ENCODE measurements at places on chromosomes 13 and 19.

- DNase-seq = no peak
These were observed 1736.7 kb upstream of the PRR20A start for GRCh38 chr13:55403887-55404487.

DNA sequence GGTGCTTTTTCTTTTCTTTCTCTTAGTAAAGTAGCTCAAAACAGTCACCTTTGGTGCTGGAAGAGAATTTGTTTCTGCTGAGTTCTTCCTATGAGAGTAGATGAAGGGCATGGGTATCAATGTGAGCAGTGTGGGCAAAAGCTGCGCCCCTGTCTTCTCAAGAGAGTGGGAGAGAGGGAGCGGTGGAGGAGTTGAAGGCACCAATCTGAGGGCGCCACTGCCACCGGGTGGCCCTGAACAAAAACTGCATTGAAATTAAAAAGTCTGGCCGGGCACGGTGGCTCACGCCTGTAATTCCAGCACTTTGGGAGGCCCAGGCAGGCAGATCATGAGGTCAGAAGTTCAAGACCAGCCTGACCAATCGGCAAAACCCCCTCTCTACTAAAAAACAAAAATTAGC, 28.7 kb upstream of the EPHX3 start:
- DNase-seq = no peak

- DNase-seq = no peak
These were observed 13.3 kb downstream of the DACH1 start for GRCh38 chr13:71853725-71854124.

DNA sequence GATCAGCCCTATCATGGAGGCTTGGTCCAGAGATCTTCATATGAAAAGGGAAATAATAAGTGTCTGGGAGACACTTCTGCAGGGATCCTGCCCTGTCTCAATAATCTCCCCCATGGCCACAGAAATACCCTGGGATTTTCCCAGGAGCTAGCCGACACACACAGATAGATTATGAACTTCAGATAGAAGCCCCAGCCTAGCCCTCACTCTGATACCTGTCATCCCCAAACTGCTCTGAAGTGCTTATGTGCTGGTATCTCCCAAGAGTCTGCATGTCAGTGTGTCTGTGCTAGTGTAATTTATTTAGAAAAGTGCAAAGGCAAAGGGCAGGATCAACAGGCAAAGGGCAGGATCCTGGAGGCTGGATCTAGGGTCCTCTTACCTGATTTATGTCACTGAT, 38.7 kb upstream of the ZNF766 start:
- DNase-seq = no peak

GRCh38 chr19:55836340-55836739, at the start of gene NLRP4:
Gene NLRP4 (plus strand): TSS chr19:55836540. CDS start chr19:55852081, 15,541 bp downstream.
- DNase-seq = no peak

DNA sequence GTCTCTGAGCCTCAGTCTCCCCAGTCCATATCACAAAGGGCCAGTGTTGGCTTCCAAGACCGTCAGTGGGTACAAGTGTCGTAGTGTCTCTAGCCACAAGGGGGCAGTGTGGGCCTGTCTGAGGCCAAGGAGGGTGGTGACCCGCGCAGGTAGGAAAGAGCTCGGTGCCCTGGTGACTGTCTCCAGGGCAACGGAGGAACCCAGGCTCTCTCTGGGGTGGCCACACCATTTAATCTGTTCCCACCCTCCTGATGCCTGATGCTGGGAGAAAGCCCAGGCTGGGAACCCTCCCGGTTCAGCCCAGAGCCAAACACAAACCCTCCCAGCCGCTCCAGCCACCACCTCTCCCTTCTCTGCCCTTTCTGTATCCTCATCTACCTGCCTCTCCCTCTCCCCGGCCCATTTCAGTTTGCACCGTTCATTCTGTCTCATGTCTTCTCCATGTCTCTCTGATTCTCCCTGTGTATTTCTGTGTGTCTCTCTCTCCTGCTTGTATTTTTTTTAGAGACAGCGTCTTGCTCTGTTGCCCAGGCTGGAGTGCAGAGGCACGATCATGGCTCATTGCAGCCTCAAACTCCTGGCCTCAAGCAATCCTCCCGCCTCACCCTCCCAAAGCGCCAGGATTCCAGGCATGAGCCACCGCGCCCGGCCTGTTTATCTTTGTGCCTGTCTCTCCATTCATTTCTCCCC, 17.5 kb upstream of the MEIS3 start:
- DNase-seq = peak; percentile 77

DNA sequence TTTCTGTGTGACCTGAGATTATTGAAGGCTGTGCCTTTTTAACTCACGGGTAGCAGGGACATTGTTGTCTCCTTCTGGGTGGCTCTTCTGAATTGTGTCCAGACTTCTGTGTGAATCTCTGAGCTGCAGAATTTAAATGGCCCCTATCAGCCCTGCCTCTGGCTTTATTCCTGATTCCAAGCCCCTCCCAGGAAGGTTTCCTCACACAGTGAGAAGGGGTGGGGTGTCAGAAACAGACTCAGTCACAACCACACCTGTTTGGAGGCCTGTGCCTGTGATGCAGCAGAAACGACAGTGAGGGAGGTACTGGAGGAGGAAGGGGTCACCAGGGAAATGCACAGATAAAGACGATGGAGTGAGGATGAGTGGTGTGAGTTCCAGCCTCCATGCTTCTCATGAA, at the start of gene CLC:
CLC (minus strand) TSS at position 139 of the 400 bp plus-strand sequence; CDS start at position 62, 77 bp downstream.
- no peak for DNase-seq

DNA sequence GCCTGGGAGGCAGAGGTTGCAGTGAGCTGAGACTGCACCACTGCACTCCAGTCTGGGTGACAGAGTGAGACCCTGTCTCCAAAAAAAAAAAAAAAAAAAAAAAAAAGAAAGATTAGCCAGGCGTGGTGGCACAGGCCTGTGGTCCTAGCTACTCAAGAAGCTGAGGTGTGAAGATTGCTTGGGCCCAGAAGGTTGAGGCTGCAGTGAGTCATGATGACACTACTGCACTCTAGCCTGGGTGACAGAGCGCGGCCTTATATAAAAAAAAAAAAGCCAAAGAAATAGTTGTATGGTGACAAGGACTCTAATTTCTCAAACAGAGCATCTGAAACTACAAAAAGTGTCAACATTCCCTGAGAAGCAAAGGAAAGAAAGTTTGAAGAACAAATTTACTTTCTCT, 3.4 kb downstream of the PBX4 start:
- DNase-seq = no peak

DNA sequence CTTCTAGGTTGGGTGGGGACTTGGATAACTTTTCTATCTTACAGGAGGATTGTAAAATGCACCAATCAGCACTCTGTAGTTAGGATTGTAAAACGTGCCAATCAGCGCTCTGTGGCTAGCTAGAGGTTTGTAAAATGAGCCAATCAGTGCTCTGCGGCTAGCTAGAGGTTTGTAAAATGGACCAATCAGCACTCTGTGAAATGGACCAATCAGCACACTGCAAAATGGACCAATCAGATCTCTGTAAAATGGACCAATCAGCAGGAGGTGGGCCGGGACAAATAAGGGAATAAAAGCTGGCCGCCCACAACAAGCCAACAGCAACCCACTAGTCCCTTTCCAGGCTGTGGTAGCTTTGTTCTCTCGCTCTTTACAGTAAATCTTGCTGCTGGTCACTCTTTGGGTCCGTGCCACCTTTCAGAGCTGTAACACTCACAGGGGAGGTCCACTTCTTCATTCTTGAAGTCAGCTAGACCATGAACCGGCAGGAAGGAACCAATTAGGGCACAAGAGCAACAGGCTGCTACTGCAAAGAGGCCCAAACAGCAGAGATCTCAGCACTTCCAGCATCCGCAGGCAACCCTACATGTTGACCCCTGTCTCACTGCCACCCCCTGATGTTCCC, 156.8 kb downstream of the DNAJC15 start:
- DNase-seq = no peak

- DNase-seq = no peak
These were observed 355.0 kb upstream of the PCDH20 start for GRCh38 chr13:61770681-61771080.

GRCh38 chr13:51557438-51557837, 26.8 kb upstream of the WDFY2 start:
- DNase-seq = no peak

GRCh38 chr19:36009220-36009619, 607 bp upstream of the SYNE4 start:
- DNase-seq = peak; percentile 34

- no peak for DNase-seq
These were observed 1433.0 kb downstream of the UQCRFS1 start for GRCh38 chr19:27779954-27780353.

DNA sequence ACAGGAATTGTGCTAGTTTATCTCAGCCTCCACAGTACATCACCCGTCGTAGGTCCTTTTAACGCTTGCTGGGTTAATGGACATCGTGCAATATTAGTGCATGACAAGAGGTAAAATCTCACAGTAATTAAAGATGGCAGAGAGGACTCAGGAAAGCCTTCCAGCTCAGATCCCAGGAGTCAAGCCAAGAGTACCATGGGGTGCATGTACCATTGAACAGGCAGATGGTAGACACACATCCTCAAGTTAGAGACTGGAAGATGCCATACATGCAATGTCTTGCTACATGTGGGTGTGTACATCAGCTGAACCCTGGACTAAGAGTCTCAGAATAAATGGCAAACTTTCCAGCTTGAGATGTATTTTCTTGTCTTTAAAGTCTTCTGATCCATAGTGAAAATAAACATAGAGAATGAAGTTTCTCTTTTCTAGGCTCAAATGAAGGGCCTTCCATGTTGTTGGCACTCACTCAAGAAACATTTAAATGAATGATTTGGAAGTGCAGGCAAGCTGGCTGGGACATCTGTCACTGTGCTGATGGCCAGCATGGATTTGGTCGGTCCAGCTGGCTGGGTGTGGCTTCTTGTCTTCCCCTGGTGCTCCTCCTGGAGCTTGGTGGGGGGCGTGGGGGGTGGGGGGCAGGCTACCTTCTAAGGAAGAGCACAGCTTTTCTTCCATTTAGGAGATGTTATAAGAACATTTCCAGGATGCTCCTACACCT, 290.9 kb upstream of the MAB21L1 start:
- DNase-seq = no peak

DNA sequence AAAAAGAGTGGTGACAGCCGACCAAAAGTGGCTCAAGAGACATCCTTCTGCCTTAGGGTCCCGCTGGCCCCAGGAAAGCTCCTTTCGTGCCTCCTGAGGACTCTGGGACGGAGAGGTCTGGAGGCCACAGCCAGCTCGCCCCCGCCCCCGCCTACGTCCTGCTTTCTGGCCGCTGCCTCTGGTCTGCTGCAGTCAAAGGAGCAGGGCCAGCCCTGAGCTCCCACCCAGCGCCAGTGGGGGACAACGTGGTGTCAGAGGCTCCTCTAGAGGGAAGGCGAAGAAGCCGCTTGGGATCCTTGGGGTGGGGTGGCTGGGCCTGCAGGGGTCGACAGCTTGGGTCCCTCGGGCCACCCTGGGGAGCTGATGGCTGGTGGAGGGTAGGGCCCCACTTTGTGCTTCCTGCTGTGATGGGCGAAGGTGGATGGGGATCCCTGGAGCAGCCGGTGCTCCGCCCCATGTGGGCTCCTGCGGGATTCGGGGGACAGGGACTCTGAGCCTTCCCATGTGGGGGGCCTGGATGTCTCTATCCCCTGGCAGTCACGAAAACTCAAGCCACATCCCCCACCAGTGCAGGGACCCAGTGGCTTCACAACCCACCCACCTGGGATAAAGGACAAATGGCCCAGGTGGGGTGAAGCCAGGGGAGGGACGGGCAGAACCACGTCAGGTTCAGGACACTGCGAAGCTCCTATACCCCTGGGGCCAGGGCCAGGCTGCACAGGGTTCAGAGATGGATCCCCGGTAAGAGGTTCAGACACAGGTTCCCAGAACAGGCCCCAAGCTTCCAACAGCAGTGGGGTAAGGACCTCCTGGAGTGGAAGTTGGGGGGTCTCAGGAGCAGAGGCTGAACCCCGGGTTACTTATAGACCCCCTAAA, 9.0 kb upstream of the DIRAS1 start:
- no peak for DNase-seq

Data from activated T-helper 9 cell treated with anti-CD3 and anti-CD28 coated beads, Interleukin-2, amount 50 U/mL, for 16 hours (primary cell).